H9 (cell line): ENCODE measurements at places on chromosomes 16 and 17.

DNA sequence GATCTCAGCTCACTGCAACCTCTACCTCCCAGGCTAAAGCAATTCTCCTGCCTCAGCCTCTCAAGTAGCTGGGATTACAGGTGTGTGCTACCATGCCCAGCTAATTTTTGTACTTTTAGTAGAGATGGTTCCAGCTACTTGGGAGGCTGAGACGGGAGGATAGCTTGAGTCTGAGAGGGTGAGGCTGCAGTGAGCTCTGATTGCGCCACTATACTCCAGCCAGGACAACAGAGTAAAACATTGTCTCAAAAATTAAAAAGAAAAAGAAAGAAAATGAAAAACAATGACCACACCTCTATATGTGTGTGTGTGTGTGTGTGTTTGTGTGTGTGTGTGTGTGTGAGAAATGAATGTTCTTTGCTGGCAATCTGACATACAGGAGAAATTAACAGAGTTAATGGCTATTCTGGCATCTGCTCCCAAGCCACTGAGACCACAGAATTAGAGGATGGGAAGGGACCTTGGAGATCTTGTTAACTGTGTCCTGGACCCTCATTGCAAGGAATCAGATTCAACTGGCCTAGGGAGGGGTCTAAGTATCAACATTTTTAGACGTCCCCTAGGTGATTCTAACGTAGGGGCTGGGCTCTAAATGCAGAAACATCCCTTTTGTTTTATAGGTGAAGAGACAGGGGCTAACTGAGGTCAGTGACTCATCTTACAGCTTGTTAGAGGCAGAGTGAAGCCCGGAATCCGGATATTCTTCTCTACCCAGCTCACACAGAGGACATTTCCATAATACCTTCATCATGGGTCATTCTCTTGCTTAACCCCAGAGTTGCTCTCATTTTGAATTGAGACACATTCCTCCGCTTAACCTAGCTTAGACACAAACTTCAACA is 16.4 kb upstream of the MARCHF10 start:
- DNase-seq: peak; percentile 82

- DNase-seq: no peak
These were observed 6.3 kb downstream of the ANKRD11 start for GRCh38 chr16:89484041-89484501.

DNA sequence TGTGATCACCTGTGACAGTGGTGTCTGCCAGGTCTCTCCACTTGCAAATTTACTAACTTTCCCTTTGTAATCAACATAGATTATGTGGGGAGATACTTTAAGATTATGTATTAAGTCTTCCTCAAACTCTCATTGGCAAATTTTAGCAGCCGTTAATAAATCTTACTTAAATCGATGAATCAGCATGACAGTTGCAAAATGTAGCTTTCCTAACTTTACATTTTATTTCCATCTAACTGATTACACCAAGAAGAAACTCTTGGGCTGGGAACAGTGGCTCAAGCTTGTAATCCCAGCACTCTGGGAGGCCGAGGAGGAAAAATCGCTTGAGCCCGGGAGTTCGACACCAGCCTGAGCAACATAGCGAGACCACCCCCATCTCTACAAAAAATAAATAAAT is 23.3 kb upstream of the CPNE2 start:
- DNase-seq: no peak

DNA sequence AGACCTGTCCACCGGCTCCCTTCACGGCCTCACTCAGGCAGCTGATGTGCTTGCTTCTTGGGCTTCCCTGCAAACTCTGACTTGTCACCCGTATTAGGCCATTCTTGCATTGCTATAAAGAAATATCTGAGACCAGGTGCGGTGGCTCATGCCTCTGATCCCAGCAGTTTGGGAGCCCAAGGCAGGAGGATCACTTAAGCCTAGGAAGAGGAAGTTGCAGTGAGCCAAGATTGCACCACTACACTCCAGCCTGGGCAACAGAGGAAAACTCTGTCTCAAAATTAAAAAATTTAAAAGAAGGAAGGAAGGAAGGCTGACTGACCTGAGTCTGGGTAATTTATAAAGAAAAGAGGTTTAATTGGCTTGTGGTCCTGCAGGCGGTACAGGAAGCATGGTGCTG is 17.0 kb downstream of the SOST start:
- DNase-seq: no peak

DNA sequence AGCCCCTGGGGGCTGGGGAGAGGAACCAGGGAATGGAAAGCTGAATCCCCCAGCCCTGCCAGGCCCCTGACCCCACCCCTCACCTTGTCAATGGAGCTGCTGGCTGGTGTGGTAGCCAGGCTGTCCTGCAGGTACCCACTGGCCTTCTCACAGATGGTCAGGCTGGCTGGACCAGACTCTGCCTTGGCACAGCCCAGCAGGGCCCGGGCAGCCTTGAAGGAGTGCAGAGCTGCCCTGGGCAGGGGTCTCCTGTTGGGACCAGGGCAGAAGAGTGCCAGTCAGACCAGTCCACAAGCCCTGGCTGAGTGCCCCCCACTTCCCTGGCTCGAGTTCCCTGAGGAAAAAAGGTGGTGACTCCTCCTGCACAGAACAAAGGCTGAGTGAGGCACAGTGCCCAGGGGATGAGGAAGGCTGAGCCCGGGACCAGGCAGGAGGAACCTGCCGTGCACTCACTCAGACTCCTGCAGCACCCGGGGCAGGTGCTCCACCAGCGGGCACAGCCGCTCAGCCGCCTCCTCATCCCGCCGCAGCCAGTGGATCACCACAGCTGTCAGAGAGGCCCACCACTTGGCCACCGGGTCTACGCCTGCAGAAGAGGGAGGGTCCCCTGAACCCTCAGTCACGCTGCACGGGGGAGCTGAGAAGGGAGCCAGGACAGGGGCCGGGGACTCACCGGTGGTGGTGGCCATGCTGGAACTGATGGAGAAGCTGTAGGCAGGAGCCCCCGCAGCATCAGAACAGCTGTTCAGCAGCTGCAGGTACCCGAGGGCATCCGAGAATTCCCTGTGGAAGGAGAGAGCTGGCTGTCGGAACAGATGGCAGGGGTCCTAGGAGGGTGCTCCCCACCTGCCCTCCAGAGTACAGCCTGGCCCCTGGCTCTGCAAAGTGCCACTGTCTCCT is 22.4 kb downstream of the SREBF1 start:
- no peak for DNase-seq

DNA sequence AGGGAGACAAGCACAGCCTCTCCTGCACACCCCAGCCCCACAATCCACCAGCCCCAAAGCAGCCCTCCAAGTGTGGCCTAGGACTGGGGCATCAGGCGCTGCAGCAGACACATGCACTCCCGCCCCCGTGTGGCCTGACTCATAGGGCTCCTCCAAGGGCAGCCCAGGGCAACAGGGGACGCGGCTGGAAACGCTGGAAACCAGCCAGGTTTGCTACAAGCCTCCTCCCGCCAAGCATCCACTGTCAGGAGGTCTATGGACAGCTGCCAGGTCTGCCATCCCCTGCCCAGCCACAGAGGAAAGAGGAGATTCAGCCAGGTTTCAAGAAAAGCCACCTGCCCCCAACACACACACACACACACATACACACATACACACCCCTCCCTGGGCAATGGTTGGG is 25.8 kb downstream of the SRCIN1 start:
- DNase-seq: peak; percentile 89

GRCh38 chr16:13426269-13426668 is 493.7 kb upstream of the ERCC4 start:
- DNase-seq: peak; percentile 53
